ENCODE measurements at places on chromosomes 5 and 9. TPM values are rescaled to one million over a fixed set of nuclear protein-coding genes. Genes with fewer than 3 reads are reported as not detected.
A peak's percentile ranks its signal among the peaks of the same experiment; 100 is the strongest.

DNA sequence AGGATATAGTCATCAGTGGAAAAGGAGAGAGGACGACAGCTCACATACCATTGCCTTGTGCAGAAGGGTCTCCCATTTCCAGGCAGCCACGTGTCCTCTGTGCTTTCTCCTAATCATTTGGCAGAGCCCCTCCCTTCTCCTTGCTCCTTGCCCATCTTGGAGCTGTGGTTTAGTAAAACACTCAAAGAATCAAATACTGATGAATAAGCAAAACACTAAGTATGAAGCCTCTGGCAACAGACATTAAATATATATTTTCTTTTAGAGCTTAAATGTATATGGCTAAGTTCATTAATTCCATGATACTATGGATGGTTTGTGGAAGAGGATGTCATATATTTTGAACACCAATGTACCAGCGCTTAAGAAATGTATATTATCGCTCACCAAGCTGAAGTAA is 278.5 kb downstream of the SAXO1 start:
- no peaks in the 10 kb centered on the region for H3K27me3 ChIP-seq
- DNase-seq: no peak
- H3K27ac ChIP-seq: no peak overlapping the region
- no peaks in the 10 kb centered on the region for H3K36me3 ChIP-seq

YTHDC2 gene
- 12.2 TPM for total RNA-seq

LCN15 gene
- total RNA-seq: not detected

RNF224 gene
- not detected for total RNA-seq

DNA sequence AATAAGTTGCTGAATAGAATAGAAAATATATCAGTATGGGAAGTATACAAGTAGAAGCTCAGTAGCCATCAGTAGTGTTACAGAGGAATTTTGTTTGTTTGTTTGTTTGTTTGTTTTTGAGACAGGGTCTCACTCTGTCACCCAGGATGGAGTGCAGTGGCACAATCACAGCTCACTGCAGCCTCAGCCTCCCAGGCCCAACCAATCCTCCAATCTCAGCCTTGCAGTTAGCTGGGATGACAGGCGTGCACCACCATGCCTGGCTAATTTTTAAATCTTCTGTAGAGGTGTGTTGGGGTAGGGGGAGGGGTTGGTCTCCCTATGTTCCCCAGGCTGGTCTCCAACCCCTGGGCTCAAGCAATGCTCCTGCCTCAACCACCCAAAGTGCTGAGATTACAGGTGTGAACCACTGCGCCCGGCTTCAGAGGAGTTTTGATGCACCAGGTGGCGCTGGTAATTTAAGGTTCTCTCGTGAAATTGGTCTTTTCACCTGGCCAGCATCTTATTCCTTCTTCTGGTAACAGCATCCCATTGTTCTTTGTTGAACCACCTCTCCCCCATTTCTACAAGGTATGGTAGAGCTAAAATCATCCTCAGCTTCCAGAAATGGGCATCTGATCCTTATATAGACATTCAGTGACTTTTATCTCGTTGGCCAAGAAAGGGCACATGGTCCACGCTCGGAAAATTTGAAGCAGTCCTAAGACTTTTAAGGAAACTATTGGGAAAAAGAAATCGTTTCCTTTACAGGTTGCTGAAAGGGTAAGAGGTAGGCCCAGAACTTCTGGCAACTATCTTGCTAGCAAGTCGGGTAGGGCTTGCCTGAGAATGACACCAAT is 157.1 kb downstream of the ARRDC3 start:
- H3K27me3 ChIP-seq: no peaks in the 10 kb centered on the region
- H3K36me3 ChIP-seq: no peaks in the 10 kb centered on the region
- H3K4me1 ChIP-seq: no peaks in the 10 kb centered on the region
- H3K27ac ChIP-seq: no peak overlapping the region
- no peak for DNase-seq
- H3K4me3 ChIP-seq: no peak overlapping the region

SPIN1 gene
- total RNA-seq: 17.1 TPM

- no peak overlapping the region for H3K27ac ChIP-seq
- no peaks in the 10 kb centered on the region for H3K4me1 ChIP-seq
- no peak overlapping the region for H3K4me3 ChIP-seq
- DNase-seq: no peak
- no peaks in the 10 kb centered on the region for H3K36me3 ChIP-seq
- H3K27me3 ChIP-seq: no peaks in the 10 kb centered on the region
Measured at GRCh38 chr9:17799369-17799768, 220.5 kb downstream of the SH3GL2 start.

- H3K36me3 ChIP-seq: no peaks in the 10 kb centered on the region
- no peak overlapping the region for H3K4me3 ChIP-seq
- no peak for DNase-seq
- no peaks in the 10 kb centered on the region for H3K4me1 ChIP-seq
Measured at GRCh38 chr5:17847286-17847685, 213.0 kb downstream of the TAF11L14 start.

DMRT3 gene
- total RNA-seq: not detected

CLPTM1L gene
- total RNA-seq: 63.8 TPM

DNA sequence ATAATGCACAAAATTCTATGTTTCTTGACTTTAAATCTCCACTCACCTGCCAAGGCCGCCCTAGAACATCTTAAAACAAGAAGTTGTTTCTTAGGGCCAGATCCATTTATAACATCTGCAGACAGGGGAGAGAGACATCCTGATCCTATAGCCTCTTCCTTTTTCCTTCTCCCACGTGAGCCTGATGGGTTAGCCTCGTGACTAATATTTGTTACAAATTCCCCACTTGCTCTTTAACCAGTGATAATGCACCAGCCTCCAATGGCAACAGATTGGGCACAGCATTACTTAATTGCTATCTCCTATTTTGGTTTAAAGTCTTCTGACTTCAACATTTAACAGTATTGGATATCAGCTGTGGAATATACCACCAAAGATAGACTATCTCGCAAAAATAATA is 196.5 kb downstream of the GADD45G start:
- H3K27me3 ChIP-seq: no peaks in the 10 kb centered on the region
- peaks cover 26% of the 10 kb centered on the region for H3K4me1 ChIP-seq
- H3K27ac ChIP-seq: no peak overlapping the region
- no peaks in the 10 kb centered on the region for H3K36me3 ChIP-seq

- H3K36me3 ChIP-seq: no peaks in the 10 kb centered on the region
- no peaks in the 10 kb centered on the region for H3K27me3 ChIP-seq
- peak overlapping the region; percentile 98 for H3K27ac ChIP-seq
- H3K4me1 ChIP-seq: peaks cover 33% of the 10 kb centered on the region
Measured at GRCh38 chr9:136546697-136547501, 1.1 kb upstream of the NOTCH1 start.

DRD1 gene
- 0.18 TPM for total RNA-seq

DNA sequence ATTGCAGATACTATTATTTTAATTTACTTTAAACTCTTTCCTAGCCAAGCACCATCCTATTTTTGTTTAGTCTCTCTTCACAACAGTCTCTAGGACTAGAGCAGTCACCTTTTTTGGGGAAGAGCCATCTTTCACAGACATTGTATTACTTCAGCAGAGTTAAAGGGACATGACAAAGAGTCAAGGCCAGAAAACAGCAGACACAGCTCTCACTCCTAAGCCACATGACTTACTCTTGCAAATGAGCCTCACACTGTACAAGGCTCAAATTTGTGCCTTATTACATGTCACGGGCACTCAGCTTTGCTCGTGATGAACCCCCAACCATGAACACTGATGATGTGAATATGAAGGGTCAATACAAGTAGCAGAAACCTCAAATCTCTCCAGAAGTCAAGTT is 104.3 kb downstream of the ZNF608 start:
- H3K4me1 ChIP-seq: peaks cover 2% of the 10 kb centered on the region
- H3K4me3 ChIP-seq: no peak overlapping the region
- H3K27ac ChIP-seq: peak overlapping the region; percentile 74
- H3K36me3 ChIP-seq: peaks cover 3% of the 10 kb centered on the region
- H3K27me3 ChIP-seq: no peaks in the 10 kb centered on the region

SLC9A3 gene
- total RNA-seq: 0.32 TPM

DNA sequence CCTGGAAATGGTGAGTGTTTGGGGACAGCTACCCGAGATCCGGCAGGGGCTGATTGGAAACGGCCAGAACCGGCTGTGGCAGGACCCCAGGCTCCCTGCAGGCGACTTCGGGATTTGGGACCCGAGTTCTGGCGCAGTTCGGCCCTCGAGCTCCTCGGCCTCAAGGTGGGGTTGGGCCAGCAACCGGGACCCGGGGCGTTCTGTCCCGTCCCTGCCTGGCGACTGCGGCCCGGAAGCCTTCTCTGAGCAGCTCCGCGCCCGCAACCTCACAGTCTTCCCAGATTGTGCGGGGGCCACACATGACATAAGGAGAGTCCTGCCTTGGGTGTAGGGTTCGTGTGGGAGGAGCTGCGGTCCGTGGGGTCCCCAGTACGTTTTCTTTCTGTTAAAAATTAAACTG is 23.2 kb upstream of the NEURL1B start:
- no peaks in the 10 kb centered on the region for H3K27me3 ChIP-seq
- DNase-seq: no peak
- no peak overlapping the region for H3K4me3 ChIP-seq
- H3K36me3 ChIP-seq: no peaks in the 10 kb centered on the region

- no peaks in the 10 kb centered on the region for H3K36me3 ChIP-seq
- peaks cover 13% of the 10 kb centered on the region for H3K27me3 ChIP-seq
- H3K4me1 ChIP-seq: no peaks in the 10 kb centered on the region
Measured at GRCh38 chr9:116156621-116157314, 3.2 kb downstream of the PAPPA start.

PPWD1 gene
- total RNA-seq: 12.2 TPM
